ENCODE measurements at places on chromosomes 7 and 10.

DNA sequence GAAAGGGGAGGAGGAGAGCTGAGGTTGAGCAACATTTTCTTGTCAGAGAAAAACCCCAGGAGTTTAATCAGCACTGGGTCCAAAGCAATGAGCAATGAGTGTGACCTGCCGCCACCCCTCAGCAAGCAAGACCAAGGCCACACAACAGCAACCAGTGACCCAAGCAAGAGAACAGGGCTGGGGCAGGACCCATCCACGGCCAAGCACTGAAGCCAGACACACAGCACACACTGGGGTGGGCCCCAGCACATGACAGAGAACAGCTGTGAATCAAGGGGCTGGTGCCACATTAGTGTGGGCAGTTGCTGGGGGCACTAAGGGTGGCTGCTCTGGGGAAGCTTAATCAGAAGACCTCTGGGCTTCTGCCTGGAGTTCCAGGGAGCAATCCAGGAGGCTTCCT is 16.2 kb downstream of the TMEM72 start:
- no peak for DNase-seq

DNA sequence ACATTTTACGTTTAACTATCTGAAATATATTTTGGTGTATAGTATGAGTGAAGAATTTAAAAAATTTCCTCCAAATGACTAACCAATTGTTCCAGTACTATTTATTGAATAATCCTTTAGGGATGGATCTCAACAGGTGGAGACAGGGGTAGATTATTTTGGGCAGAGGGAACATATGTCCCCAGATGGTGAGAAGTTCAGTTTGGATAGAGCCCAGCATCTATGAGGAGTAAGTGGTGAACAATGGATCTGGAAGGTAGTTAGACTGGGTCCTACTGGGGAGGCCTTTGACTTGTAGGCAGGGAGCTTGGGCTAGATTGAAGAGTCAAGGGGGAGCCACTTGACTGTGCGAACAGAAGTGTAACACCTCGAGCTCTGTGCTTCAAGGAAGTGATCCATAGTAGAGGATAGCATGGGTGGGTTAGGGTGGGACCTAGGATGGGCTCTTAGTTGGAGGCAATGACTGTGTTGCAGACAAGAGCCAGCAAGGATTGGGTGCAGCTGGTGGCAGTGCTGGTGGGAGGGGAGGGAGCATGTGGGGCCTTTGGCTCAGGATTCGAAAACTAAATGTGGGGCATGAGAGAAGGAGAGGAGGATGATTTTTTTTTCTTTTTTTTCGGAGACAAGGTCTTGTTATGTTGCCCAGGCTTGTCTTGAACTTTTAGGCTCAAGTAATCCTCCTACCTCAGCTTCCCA is 3.9 kb upstream of the PURB start:
- DNase-seq: no peak

GRCh38 chr10:105967256-105967655 is 1197.2 kb downstream of the SORCS1 start:
- DNase-seq: no peak

DNA sequence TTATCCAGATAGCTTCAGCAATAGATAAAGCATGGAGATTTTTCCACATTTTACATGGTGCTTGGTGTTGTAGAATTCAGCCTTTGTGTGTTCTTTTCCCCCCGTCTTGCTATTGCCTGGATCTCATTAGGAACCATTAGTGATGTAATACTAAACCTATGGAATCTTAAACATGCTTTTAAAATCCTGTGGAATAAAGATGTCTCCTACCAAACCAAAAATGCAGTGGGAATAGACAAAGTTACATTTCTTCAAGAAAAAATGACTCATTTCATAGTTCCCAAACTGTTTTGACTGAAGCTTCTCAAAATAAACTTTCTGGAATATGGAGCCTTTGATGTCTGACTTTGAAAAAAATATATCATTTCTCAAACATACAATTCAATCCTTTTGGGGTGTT is 44.0 kb downstream of the CALD1 start:
- no peak for DNase-seq

- peak; percentile 87 for DNase-seq
Measured at GRCh38 chr7:141072548-141073172, 1.2 kb upstream of the TMEM178B start.

DNA sequence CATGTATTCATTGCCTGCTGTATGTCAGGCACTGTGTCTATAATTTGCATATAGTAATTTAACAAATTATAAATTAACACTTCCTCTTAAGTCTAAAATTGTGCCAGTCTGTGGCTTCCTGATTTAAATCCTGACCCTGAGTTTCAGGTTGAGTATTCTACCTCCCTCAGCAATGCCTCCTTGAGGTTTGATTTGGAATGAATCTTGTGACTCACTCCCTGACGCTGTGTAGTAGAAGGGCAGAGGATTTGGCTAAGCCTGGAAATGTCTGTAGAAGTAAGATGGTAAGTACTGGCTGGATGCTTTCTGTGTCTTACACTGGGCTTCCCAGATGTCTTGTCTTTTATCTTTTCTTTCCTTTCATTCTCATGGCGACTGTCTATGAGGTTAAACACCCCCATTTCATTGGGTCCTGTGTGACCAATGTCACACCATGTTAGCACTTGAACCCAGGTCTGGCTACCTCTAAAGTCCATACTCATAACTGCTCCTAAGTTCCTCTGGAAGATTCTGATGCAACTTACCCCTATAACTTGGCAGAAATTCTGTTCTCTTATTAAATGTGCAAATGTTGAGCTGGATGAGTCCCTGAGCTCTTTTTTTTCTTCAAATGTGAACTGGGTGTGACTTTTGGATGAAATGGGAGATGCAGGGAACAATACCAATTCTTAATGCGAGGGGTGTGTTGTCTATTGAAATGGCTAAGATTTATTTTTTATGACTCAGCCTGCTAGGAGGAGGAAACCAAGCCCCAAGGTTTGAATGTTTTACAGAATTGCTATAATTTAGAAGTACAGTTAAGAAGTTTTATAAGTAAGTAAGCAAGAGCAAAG is 48.5 kb downstream of the PLCE1 start:
- DNase-seq: no peak

- no peak for DNase-seq
Measured at GRCh38 chr7:97390052-97390451, 272.6 kb downstream of the SDHAF3 start.

Measured in NCI-H1092 (cell line).